ENCODE measurements at places on chromosomes 6 and 20.

DNA sequence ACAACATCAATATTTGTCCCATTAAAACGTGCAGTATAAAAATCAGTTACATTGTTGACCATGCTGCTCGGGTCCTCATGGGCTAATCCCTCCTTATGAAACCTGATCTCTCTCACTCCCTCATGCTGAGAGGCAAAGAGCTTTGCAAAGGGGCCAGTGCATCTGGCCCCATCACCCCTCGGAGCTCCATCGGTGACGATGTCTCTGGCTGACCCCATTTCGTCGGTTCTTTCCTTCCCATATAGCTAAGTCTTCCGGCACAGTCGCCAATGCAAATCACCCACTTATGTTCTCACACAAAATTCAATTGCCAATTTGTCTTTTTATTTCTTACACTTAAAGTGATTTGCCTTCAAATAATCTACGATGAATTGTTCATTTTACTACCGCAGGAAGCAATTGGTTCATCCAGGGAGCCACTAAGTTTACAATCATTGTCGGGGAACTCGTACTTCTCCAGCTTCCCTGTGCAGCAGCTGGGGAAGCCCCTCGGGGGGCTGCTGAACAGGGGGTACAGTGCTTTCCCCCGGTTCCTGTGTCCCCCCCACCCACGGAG, 199.8 kb upstream of the CDH4 start:
- no peak for DNase-seq

DNA sequence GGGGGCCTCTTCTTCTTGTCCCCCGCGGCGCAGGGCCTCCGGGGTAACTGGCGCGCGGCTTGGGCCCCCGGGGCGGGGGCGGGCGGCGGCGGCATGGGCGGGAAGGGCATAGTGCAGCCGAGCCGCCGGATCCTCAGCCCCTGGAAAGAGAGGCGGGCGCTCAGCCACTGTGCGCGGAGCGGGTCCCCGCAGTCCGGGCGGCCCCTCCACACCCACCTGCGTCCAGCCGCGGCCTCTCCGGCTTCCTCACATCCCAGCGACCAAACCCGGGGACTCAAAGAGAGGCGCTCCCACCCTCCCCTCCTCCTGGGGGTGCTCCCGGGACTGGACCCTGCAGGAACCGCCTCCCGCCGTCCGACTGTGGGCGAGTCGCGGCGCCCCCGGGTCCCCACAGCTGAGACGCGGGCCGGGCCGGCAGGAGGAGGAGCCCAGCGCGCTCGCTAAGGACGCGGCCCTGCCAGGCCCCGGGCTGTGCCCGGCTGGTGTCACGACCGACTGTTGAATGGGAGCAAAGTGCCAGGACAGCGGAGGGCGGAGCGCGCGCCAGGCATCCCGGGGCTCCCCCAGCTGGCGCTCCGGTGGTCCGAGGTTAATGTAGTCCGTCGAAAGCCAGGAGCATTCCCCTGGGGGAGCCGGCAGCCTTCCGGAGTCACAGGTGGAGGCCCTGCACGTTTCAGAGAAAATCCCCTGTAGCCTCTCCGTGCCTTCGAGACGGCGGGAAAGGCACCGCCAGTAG, at the start of gene PRR18:
Gene PRR18, minus strand, starts transcription at position 360 of the 736 bp plus-strand sequence. Its CDS starts 250 bp downstream, at position 110.
- no peak for DNase-seq

GRCh38 chr6:83381949-83382348, 48.9 kb downstream of the ME1 start:
- no peak for DNase-seq

- no peak for DNase-seq
Observed at GRCh38 chr6:110629153-110629552, 152.7 kb upstream of the SLC22A16 start.

GRCh38 chr6:38110481-38110971, 291.0 kb downstream of the ZFAND3 start:
- DNase-seq = peak; percentile 20

- DNase-seq = no peak
Observed at GRCh38 chr6:158642097-158642601, 2.4 kb downstream of the DYNLT1 start.

DNA sequence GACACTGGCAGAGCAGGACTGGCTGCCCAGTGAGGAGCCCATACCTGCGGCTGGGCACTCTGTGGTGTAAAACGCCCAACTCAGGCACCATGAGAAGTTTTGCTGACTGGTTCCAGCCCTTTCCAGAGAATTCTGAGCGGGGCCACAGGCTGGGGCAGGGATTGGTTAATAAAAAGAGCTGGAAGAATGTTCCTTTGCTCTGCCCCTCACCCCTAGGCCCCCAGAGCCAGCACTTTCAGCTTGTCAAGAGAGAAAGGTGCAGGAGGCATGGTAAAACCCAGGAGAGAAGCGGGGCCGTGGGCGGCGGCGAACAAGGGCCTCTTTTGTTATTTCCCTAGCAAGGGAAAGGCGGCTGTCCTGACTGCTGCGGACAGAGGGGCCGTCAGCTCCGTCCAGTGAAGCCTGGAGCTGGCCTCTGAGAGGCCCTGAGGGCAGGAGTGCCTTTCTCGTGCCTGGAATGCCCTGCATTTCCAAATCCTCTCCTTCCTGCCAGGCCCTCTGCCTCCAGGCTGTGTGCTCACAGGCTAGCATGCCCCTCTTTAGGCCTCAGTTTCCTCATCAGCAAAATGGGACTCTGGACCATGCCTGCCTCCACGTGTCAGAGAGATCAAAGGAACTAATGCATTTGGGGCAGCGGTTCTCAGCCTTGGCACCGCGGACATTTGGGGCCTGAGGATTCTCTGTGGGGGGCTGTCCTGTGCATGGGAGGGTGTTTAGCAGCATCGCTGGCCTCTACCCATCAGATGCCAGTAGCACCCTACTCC, 12.9 kb downstream of the SLC13A3 start:
- DNase-seq = no peak

GRCh38 chr6:140979642-140980091, 1153.1 kb upstream of the GJE1 start:
- DNase-seq = peak; percentile 57

- peak; percentile 18 for DNase-seq
Observed at GRCh38 chr20:18258126-18258860, 30.0 kb upstream of the ZNF133 start.

GRCh38 chr20:6079016-6079415, 25.2 kb upstream of the LRRN4 start:
- DNase-seq = no peak

DNA sequence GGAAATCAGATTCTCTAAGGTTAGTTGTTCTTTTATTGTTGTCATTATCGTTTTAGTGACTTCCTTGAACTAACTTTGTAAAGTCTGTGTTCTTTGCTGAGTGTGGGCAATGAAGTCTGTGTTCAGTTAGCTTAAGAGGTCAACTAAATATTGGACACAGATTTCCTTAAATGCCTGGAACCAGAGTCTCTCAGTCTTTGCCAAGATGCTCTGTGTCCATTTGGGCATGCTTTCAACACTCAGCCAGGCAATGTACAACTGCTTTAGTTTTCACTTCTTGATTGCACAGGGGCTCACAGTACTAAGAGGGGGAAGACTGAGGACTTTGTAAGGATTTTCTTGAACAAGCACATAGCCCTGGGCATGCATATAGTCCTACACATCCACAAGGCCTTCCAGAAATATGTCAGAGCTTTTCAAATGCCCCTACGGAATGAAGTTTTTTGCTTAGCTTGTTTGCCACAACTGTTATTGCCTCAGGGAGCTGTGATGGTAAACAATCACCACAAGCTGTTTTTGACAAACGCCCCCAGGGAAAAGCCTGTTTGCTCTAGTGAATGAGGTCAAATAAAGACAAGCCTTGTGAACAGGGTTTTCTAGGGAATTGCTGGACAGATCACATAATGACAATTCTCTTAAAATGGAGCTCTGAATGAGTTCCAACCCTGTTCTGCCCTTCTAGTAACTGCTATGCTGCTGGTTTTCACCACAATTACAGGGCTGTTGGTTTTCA, 82.5 kb downstream of the B3GAT2 start:
- DNase-seq = no peak

GRCh38 chr20:32571566-32571965, 13.6 kb downstream of the NOL4L start:
- no peak for DNase-seq

DNA sequence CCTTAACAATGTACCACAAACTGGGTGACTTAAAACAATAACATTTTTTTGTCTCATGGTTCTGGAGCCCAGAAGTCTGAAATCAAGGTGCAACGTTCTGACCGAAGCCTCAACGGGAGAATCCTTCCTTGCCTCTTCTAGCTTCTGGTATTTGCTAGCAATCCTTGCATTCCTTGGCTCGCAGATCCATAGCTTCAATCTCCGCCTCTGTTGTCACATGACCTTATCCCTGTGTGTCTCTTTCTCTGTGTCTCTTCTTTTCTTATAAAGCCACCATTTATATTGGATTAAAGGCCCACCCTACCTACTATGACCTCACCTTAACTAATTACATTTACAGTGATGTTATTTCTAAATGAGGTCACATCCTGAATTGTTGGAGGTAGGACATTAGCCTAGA, 37.2 kb upstream of the DOK5 start:
- DNase-seq = no peak

GRCh38 chr20:50146732-50147662, 6.5 kb downstream of the PEDS1 start:
- no peak for DNase-seq

DNA sequence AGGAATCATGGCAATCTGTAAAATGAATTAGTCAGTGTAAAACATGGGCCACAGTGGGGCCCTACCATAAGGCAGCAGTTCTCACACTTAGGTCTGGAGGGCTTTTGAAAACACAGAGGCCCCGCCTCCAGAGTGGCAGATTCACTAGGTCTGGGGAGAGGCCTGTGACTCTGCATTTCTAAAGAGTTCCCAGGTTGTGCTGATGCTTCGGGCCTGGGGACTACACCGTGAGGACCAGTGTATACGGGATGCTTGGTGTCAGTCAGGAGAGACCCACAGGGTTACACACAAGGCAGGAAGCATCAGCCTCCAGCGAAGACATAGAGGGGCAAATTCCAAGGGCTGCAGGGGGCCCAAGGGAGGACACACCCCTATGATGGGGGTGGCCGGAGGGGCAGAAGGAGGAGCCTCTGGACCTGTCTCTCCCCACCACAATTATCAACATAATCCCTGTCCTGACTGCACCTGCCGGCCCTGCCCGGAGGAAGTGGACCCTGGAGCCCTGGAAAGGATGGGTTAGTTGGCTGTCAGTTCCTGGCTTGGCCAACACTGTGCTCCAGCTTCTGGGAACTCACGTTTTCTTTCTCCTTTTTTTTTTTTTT, 46.7 kb downstream of the FGD2 start:
- no peak for DNase-seq

GRCh38 chr20:57702521-57702920, 7.3 kb downstream of the PMEPA1 start:
- no peak for DNase-seq

GRCh38 chr20:54611708-54612412, 136.5 kb downstream of the DOK5 start:
- no peak for DNase-seq

GRCh38 chr6:42302411-42302810, 84.8 kb upstream of the MRPS10 start:
- no peak for DNase-seq

DNA sequence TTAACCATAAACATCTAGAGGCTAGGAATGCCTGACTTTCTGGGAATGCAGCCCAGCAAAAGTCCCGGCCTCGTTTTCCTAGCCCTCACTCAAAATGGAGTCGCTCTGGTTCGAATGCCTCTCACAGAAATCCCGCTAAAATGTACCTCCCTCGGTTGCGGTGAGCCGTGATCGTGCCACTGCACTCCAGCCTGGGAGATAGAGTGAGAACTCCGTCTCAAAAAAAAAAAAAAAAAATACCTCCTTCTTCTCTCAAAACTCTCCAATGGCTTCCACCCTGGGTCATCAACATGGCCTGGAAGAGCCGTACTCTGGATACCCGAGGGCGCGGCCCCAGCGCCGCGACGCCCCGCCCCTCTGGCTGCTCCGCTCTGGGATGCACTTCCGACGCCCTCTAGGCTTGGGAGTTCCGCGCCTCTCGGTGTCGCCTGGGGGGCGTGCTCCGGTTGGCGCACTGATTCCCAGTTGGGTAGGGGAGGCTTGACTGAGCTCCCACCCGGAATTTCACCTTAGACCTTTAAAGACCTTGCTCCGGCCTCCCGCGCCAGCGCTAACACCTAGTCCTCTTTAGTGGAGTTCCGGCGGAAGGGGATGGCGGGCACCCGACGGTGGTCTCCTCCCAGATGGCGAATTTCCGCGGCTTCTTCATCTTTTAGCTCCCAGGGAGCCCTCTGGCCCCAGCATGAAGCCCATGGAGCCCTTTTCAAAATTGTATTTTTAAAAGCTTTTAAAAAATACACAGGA, 12.3 kb downstream of the HMGN4 start:
- peak; percentile 82 for DNase-seq

DNA sequence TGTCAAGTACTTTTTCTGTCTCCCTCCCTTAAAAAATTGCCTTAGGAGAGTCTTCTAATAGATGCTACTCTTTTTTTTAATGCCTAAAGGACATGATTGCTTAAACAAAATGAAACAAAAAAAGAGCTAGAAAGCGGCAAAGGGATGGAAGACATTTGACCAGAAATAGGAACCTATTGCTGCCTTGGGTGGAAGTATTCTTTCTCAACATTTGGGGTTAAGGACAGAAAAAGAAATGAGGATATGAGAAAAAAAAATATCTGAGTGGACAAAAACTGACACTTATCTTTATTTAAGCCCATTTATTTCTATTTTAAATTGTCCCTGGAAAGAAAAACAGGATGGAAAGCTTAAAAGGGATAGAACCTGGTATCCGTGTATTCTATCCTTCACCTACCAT, 664.9 kb upstream of the CITED2 start:
- DNase-seq = no peak

DNA sequence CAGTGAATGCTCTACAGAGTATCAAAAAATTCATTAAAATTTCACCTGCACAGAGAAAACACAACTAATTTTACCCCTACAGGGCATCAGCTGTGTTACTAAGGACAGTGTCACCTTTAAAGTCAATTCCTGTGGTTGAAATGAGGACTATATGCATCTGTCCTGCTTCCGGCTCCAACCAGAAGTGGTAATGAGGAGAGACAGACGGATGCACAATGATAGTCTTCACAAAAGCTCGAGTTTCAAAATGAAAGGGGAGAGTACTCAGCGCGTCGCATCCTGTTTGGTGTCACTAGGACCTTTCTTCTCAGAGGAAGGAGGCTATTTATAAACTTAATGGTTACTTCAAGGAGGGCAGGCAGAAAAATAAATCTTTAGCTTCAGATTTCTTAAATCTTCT, 86.5 kb downstream of the LYRM4 start:
- DNase-seq = no peak

- no peak for DNase-seq
Observed at GRCh38 chr6:158596861-158597260, 37.0 kb downstream of the TMEM181 start.

Data from GM03348 (cell line).